Inflammatory macrophage (primary cell): ENCODE measurements at places on chromosomes 1 and 21.

- no peak for DNase-seq
Observed at GRCh38 chr21:25029580-25029979, 577.7 kb downstream of the MRPL39 start.

GRCh38 chr1:183777328-183777727 lies 27.6 kb upstream of the RGL1 start:
- DNase-seq, result no peak

- DNase-seq, result no peak
Observed at GRCh38 chr21:16841975-16842695, 670.7 kb upstream of the CXADR start.

DNA sequence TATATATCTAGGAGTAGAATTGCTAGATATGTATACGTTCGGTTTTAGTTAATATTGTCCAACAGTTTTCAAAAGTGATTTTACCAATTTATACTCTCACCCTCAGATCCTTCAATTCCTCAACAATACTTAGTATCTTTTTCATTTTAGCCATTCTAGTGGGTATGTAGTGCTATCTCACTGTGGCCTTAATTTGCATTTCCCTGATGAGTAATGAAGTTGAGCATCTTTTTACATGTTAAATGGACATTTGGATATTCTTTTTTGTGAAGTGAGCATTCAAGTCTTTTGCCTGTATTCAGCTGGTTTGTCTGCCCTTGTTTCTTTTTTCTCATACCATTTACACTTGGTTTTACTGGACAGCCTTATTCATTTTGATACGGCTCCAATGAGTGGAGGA lies 172.2 kb downstream of the RASAL2 start:
- DNase-seq, result no peak

DNA sequence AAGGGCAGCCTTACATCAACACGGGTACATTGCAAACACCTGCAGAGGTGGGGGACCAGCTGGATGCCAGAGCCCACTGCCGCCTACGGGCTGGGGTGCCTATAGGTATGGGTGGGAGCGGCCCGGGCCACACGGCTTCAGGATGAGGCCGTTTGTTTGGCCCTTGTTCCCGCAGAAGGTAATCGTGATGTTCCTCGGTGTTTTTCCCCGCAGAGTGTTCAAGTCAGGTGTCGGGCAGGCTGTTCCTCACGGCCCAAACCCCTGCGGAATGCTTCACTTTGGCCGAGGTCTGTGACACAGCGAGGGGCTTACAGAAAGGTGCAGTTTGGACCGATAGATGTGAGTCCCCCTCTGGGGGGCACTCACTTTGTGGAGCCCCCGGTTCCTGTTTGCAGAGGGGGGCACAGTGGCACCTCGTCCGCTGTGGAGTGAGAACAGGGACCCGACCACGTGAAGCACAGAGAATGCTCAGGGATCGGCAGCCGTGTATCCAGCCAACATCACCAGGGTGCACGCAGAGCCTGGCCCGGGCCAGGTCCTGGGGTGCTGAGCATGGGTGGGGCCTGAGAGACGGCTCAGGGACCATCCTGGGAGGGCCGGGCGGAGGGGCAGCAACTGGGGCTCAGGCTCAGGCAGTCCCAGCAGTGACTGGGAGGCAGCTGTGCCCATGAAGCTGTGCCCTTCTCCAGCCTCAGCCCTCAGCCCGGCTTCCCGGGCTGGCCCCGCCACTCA lies 453 bp upstream of the TTLL10 start:
- DNase-seq, result no peak

GRCh38 chr1:11761988-11762406 lies at the start of gene C1orf167:
TSS of gene C1orf167 (plus strand) at chr1:11762193. CDS start at chr1:11764401, 2,208 bp downstream.
- DNase-seq, result no peak

GRCh38 chr1:32082022-32082421 lies 9.3 kb downstream of the TMEM39B start:
- no peak for DNase-seq

DNA sequence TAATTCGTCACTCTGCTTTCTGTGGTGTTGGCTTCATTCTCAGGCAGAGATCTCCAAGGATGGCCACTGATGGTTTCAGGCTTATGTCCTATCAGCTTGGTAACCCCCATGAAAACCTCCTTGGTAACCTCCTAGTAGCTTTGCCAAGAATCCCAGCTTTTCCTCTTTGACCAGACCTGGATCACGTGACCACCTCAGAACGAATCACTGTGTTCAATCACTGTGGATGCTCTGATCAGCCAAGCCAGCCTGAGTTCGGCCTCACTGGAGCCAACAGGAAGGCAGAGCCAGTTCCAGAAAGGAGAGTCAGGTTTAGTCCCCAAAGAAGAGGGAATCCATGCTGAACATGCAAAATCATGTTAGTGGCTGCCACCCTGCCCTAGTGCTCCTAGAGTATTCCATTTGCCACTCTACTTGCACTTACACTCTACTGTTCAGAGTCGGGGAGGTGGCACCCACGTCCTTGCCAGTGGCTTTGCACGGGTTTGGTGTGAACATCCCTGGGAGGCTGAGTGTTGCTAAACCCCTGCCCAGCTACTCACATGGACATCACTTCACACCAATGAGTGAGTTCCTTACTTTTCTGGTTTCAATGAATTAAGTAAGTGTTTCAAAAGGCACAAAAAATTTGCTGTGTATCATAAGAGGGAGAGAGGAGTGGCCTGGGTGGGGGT lies 33.5 kb upstream of the SSBP3 start:
- no peak for DNase-seq

DNA sequence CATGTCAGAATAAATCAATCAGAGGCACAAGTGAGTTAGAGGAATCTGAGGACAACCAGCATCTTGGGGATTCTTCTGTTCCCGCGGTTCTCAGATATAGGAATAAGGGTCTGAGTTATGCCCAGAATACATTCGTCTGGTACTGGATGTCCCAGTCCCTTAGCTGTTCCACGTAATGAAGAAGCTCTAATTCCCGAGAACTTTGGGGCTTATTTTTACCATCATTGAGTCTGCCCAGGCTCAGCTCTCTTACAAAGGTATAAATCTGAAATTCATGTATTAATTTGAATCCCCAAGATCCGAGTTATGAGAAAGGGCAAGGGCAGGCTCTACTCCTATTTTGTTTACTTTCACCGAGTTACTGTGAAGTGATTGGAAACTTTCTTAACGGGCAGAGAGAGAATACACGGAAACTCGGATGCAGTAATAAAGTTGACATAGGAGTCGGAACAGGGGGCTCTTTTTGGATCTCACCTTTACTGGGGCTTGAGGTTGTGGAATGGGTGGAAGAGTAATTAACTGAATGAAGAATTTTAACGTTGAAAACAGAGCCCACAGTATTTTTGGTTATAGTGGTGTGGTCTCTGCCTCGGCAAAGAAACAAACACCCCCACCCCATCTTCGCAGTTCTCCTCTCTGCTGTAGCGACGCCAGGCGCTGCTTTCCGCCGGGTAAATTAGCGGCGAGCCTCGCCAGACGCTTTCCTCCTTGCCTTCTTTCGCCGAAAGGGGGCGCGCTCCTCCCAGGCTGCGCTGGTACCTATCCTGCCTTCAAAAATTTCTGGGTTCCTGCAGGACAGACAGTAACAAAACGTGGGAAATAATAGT lies 7.1 kb downstream of the PRRX1 start:
- DNase-seq, result no peak

- DNase-seq, result no peak
Observed at GRCh38 chr1:145736191-145736590, 16.9 kb downstream of the CD160 start.

GRCh38 chr21:38075833-38076587 lies 159.8 kb upstream of the KCNJ6 start:
- no peak for DNase-seq

DNA sequence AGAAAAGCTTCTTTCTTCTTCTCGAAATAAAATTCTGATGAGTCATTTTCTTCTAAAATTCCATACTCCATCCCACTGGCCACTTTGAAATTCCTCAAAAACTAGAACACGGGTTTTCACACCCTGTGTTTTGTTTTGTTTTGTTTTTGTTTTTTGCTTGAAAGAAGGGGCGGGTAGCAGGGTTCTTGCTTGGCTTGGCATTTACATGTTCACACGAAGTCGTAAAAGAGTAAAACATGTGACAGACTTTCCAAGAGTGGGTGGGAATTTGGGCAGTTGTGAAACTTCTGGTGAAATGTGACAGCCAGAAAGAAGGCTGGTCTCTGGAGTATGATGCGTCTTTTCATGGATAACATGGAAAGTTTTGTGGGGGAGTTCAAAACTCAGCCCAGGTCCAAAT lies 47.1 kb upstream of the FMN2 start:
- DNase-seq, result no peak

DNA sequence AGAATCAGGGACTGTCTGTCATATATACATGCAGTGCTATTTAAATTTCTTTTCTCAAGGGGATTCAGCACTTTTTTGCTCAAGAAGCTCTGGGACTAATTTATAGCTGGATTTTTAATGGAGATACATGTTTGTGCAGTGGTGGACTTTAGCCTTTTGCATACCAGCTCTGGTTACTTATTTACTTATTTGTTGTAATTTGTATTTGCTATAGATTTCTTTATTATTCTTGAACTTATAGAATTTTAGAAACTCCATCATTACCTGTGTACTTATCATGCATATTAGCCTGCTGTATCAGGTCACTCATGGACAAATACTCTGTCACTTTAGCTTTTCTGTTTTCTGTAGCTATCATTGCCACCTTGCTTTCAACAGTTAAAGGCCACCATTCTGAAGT lies 1296.9 kb upstream of the TMPRSS15 start:
- DNase-seq, result no peak

DNA sequence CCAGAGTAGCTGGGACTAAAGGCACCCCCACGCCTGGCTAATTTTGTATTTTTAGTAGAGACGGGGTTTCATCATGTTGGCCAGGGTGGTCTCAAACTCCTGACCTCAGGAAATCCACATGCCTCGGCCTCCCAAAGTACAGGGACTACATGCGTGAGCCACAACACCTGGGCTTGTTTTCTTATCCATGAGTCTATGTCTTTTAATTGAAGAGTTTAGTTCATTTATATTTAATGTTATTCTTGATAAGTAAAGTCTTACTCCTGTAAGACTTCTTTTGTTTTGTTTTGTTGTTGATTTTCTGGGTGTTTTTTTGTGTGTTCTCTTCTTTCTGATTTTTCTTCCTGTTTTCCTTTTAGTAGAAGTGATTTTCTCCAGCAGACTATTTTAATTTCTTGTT lies 621.0 kb downstream of the LTN1 start:
- DNase-seq, result no peak

- DNase-seq, result no peak
Observed at GRCh38 chr21:38325731-38326420, 69.1 kb downstream of the KCNJ15 start.

DNA sequence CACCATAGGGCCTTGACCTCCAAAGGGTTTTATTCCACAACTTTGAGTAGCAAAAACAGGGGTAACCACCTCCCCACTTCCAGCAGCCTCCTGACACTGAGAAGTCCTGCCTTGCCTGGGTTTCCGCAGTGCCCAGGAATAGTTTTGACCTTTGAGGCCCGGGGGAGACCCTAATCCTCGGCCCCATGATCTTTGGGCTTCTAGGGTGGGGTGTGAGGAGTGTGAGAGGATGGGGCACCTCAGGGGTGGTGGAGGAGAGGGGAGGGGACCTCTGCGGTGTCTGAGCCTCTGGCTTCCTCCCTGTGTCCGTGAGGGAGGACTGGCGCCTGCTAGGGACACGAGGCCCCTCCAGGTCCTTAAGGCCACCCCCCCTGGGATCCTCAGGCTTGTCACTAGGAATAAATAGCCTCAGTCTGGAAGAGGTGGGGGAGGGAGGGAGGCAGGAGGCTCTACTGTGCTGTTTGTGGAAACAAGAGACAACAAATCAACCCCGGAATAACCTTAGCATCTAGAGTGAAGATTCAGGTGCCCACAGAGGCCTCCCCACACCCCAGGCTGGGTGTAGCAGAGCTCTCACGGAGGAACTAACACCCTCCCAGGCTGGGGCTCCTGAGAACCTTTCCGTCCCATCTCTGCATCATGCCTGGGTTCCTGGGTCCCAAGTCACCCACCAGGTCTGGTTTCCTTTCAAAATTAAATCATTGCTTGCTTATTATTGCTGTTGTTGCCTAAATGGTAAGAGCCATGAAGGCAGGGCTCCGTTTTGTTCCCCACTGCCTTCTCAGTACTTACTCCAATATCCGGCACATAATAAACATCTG lies 904 bp upstream of the FHL3 start:
- no peak for DNase-seq

DNA sequence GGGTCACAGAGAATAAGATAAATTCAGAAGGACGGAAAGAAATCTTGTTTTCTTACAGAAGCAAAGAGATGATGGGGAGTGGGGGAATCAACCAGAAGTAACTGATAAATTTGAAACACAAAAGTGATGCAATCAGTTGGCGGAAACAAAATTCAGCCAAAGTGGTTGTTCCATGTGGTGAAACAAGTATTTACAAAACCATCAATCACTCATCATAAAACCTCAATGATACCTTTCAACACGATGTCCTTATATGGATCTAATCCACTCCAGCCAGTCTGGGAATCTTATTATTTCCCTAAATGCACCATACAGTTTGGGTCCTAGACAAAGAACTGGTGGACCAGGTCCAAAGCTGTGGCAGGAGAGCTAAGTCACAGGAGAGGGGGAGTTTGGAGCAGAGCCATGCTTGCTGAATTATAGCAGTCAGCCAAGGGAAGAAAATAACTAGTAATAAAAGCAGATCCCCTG lies 303.8 kb upstream of the LRRC7 start:
- DNase-seq, result no peak

- peak; percentile 61 for DNase-seq
Observed at GRCh38 chr1:157505481-157506272, 46.6 kb downstream of the FCRL5 start.

- DNase-seq, result no peak
Observed at GRCh38 chr1:10692401-10693021, 103.9 kb downstream of the CASZ1 start.

DNA sequence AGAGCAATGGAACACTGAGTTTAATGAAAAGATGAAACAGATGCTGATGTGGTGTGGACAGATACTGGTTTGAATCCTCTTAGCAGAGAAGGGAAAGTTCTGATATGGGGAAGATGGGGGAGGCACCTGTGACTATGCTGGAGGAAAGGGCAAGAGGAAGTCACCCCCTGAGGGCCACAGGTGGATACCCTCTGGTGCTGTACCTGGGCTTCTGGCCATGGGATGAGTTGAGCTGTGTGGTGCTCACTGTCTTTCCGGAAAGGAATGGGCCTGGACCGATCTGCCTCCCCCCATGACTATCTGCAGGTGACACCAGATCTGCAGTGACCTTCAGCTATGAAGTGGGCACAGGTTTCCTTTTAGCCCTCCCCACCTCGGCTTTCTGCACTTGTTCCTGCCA lies 52.4 kb downstream of the IER5 start:
- no peak for DNase-seq

- DNase-seq, result no peak
Observed at GRCh38 chr1:26158271-26158907, 490 bp upstream of the FAM110D start.

GRCh38 chr1:19101244-19101643 lies 108.8 kb downstream of the UBR4 start:
- no peak for DNase-seq

DNA sequence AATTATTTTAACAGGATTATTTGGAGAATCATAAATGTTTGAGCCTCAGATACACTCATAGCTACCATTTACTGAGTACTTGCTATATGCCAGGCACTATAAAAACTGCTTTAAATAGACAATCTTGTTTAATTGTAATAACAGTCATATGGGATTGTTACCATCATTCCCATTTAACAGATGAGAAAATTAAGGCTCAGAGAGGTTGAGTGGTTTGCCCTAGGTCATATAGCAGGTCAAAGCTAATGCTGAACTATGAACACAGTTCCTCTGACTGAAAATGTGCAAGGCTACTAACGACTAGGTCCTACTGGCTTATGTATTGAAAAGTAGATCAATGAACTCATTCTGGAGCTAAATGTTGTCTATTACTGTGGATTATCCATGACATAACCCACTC lies 63.4 kb downstream of the DDR2 start:
- no peak for DNase-seq
